Muscle of back (tissue), 13 donors: ENCODE measurements at places on chromosomes 3 and 15.
A peak's percentile ranks its signal among the peaks of the same experiment; 100 is the strongest.

- DNase-seq, result no peak
Measured at GRCh38 chr3:45987368-45988291, 8.0 kb downstream of the FYCO1 start.

GRCh38 chr15:25830844-25831451, 32.2 kb downstream of the ATP10A start:
- peak; percentile 91 for DNase-seq

GRCh38 chr3:27426926-27427325, 57.3 kb downstream of the SLC4A7 start:
- no peak for DNase-seq

GRCh38 chr15:94033683-94034020, 197.7 kb upstream of the MCTP2 start:
- no peak for DNase-seq

- DNase-seq, result no peak
Measured at GRCh38 chr3:156404217-156404616, 150.7 kb downstream of the SSR3 start.

- DNase-seq, result peak; percentile 77
Measured at GRCh38 chr3:73868688-73869315, 244.1 kb upstream of the PDZRN3 start.

- no peak for DNase-seq
Measured at GRCh38 chr3:188829576-188829975, 342.2 kb upstream of the TPRG1 start.

GRCh38 chr3:64988188-64988587, 300.4 kb upstream of the ADAMTS9 start:
- DNase-seq, result no peak

DNA sequence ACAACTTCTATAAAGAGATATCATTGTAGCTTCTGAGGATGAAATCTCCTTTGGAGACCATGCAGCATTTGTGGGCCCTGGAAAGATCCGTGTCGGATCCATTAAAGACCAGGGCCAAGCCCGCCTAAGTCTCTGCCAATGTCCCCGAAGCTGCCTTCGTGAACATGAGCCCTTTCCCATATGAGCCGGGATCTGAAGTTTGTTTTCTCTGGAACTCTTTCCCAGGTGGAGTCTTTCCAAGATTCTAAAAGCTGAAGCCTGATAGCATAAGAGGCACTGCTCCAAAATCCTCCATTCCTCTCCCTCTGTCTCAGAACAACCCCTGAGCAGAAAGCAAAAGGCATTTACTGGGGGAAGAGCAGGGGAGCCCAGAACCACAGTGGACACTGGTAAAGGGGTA, 274.6 kb downstream of the NTRK3 start:
- DNase-seq, result peak; percentile 42

DNA sequence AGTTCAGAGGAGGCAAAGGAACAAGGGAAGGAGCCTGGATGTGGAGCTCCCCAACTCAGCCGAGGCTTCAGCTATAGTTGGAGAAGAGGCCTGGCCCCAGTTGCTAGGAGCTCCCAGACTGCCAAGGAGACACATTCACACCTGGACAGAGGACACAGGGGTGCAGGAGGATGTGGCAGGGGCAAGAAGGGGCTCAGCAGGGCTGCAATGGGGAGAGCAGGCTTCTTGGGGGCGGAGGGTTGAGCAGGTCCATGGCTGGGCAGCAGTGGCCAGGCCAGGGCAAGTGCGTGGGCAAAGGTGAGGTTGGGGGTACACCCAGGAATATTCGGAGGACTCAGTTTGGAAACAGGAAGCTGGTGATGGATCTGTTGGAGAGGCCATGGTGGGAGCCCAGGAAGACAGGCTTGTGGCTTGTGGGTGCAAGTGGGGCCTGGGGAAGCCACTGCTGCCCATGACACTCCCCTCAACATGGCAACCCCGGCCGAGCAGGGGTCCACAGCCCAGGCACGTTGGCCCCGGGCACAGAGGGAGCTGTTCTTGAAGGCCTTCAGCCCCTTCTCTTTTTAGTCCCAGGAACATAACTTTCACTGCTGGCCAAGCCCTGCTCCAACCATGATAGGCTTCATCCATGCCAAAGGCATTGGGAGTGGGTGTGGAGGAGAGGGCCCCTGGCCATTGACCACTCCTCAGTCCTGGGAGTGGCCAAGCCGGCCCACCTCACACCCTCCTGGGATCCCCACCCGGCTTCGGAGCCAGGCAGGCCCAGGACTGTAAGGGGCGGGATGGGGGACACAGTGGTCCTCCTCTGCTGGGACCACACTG, 33.3 kb downstream of the TSPAN3 start:
- peak; percentile 11 for DNase-seq

- no peak for DNase-seq
Measured at GRCh38 chr15:79440355-79440908, 8.3 kb downstream of the MINAR1 start.
